ENCODE measurements at places on chromosomes 11 and 22.

DNA sequence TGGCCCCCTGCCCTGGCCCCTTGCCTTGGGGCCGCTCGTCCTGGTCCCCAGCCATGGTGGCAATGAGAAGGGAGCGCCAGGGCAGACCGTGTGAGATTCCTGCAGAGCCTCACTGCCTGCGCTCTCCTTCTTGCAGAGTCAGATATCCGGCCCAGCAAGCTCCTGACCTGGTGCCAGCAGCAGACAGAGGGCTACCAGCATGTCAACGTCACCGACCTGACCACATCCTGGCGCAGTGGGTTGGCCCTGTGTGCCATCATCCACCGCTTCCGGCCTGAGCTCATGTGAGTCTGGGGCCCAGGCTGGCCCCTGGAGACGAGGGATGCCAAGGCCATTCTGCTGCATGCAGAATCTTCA is 114.1 kb downstream of the MICAL2 start:
- peak; percentile 63 for DNase-seq

- no peak for DNase-seq
Observed at GRCh38 chr11:12677131-12677530, 2.9 kb downstream of the TEAD1 start.

DNA sequence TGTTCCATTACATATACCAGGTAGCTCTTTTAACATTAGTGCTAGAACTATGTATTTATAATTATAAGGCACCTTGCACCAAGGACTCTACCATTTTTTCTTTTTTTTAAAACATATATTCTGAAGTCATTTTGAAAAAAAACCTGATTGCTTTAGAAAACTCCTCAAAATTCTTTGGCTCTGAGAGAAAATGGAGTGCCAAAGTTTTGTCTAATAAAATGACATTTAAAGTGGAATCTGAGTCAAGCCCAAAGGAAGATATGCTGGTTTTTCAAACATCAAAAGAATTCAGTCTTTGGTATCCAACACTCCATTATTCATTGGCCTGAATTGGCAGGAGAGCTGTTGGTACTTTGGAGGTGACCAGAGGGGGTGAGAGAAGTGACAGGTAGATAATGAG is 116.5 kb downstream of the ME3 start:
- DNase-seq, result no peak

DNA sequence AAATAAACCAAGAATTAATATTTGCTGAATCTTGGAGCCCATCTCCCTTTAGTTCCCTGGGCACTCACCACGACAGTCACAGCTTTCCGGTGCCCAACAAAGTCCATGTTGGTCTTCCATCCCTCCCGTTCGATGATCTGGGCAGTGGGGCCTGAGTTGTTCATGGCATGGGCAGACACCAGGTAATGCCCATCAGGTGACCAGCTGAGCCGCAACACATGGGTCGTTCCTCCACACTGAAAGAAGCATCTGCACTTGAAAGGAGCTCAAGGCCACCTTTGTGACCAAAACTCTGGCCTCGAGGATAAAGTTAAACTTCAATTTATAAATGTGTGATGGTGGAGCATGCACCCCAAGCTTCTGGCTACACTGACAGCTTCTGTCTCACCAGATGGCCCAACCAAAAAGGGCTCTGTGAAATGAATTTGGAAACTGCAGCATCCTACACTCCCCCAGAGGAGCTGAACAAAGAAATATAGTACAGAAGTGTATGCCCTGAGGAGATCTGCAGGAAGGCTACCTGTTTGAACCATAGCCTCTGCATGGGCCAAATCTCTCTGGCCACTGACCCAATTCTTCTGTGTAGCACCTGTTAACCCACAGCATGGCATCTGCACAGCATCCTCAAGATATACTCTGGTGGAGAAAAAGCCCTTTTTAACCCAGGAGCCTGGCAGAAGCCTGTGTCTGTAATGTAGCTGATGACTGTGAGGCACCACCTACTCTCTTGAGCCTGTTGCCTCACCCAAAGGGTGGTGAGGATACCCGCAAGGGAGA is 37.1 kb downstream of the HIRA start:
- DNase-seq, result no peak

GRCh38 chr11:115873813-115874212 is 369.6 kb upstream of the CADM1 start:
- no peak for DNase-seq

GRCh38 chr11:32374261-32374711 is 61.1 kb downstream of the WT1 start:
- DNase-seq, result no peak

DNA sequence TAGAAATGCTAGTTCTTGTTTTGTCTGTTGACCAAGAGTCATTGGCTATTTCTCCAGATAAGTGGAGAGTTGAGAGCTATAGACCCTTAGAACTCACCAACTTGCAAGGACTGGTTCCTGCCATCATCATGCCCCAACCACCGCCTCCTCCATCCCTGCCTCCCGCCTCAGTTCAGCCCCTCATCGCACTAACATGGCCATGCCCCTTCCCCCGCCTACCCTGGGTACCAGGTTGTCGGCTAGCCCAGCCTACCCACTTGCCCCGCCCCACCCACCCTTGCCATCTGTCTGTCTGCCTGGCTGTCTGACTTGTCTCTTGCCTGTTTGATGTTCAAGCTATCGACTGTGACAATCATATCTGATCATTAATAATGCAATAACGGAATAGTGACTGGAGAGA is 154.1 kb downstream of the TRIM29 start:
- no peak for DNase-seq

DNA sequence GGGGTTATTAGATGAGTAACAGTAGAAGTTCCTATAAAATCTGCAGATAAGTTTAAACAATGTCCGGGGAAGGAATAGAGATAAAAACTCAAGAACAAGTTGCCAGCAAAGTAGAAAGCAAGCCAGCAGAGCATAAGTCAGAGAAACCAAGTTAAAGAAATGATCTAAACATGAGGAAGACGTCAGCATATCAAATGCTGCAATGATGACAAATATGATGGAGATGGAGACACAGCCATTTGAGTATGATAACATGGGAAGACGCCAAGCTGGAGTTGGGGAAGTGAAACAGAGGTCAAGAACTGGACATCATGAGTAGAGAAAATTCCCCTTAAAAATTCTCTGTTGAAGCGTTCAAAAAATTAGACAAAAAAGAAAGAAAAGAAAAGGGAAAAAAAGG is 571.5 kb downstream of the CNTN5 start:
- no peak for DNase-seq
